ENCODE measurements at places on chromosomes 5 and 9.

DNA sequence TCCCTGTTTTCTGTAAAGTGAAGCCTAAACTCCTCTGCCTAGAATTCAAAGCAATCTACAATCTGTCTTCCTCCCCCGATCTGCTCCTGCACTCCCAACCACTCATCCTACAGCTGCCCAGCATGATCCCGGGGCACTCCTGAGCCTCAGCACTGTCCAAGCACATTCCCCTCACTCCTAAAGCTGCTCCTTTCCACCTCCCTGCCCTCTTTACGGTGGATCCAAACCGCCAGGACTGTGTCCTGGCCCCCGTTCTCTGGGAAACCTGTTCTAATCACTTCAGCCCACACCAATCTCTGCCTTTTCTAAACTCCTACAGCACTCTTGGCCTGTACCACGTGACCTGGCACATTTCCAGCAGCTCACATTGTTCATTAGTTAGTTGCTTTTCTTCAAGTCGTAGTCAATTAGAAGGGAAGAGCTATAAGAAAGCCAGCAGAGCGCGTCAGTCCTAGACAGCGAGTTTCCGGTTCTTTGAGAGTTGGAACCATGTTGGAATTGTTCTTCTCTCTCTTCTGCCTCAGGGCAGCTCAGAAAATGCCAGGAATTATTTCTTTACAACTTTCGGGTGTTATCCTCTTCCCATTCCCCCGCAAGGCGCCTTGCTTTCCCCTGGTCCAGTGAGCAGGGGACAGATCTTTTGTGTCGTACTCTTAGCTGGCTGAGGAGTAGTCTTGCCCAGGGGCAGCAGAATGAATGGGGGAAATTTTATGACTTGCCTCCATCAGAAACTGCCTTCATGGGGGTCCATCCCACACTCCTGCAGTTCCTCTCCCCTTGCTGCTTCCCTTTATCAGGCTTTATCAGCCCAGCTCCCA lies 60.7 kb downstream of the NRG2 start:
- no peak for DNase-seq

- peak; percentile 56 for DNase-seq
These were observed 66.5 kb upstream of the HSPA9 start for GRCh38 chr5:138641547-138642298.

GRCh38 chr9:120486347-120486746 lies 93.6 kb downstream of the CDK5RAP2 start:
- DNase-seq = no peak

DNA sequence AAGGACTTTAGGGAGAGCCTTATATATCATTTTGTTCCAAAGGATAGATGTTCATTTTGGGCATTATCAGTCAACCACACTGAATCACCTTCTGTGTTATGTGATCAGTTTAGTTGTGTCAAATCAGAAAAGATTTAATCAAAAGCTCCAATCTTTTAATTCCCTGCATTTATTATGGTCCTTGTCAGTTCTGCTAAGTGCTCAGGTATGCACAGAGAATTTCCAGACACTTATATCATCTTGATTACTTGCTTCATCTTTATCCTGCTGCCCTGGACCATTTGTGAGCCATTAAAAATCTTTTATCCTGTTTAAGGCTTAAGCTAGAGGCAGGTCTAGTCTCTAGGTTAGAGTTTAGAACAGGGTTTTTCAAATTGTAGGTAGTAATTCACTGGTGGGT lies 179.1 kb downstream of the CWC27 start:
- no peak for DNase-seq

DNA sequence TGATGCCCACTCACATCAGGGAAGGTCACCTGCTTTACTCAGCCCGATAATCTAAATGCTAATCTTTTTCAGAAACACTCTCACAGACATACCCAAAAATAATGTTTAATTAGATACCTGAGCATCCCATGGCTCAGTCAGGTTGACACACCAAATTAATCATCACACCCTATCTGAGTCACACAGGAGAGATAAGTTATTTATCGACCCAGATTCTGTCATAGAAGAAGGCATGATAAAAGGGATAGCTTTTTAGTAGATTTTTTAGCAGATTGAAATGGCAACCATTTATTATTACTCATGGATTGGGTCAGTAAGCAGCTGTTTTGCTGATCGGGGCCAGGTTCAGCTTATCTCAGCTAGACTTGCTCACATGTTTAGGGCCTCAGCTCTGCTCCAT lies 97.8 kb upstream of the TYRP1 start:
- no peak for DNase-seq

- DNase-seq = no peak
These were observed 26.3 kb upstream of the TTC1 start for GRCh38 chr5:159982421-159983173.

- DNase-seq = no peak
These were observed 184.5 kb upstream of the GNA14 start for GRCh38 chr9:77832639-77833038.

- no peak for DNase-seq
These were observed 17.8 kb upstream of the LRRC70 start for GRCh38 chr5:62560786-62561185.

DNA sequence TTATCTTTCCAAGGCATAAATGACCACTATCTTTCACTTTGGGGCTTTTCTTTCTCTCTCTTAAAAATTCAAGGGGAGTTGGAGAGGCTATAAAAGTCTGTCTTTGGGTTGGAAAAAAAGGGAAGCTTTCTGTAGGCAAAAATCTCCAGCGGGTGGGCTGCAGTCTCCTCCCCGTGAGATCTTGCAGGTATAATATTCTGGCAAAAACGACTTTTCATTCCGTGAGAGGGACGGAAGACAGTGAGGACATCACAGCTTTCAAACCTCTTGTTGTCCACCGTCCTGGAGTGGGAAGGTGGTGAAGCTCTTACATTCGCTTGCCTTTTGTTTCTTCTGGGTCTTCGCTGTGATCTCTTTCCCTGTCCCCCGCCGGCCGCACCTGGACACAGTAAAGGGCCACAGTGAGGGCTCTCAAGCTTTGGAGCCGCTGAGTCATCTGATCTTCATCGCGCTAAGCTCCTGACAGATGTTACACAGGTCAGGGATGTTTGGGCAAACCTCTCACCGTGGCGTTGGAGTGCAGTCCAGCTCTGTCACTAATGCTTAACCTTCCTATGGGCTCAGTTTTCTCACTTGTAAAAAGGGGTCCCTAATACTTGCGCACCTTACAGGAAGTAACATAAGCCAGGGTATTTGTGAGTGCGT lies 61.9 kb upstream of the MEGF10 start:
- DNase-seq = no peak

DNA sequence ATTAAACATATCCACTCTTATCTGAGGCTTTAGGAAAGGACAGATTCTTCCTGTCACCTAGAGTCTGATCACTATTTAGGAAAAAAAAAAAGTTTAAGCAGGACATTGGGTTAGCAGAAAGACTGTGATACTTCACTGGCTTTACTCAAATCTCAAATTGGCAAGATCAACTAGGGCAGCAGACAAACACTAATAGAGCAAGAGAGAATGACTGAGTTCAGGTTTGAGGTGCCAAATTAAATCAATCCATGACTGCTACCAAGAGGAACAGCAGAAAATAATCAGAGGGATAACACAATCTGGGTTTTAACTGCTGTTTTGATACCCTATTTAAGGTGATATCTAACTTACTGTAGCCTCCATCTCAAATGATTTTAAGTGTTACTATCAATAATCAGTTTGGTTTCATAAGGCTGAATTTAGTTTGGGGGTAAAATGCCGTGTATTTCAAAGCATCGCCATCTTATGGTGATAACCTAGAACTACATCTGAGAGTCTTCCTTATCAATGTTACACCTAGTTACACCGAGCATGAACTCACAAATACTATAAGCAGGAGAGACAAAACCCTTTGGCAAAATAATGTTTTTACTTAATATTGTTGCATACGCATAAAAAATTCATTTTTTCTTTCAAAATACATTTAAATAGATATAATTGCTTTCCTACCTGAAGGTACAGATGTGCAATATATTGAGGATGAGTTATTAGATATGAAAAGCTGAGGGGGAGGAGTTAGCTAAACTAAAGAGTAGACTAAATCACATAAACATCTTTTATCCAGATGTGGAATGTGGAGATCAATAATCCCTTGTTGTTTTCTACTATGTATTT lies 286.4 kb upstream of the CDH12 start:
- DNase-seq = peak; percentile 35

DNA sequence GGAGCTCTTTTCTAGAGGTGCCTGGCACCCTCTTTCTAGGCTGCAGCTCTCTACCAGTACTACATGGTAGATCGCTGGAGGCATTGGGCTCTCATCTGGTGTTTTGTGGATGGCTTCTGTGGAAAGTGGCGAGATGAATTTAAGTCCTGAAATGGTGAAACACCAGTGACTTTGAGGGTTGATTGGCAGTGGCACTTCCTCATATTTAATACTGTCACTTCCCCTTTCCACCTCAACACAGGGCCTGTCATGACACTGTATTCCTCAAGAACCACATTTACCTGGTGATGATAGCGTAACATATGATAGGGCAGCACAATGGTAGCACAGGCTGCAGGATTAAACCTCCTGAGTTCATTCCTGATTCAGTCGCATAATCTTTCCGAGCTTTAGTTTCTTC lies 132.1 kb downstream of the KDM4C start:
- no peak for DNase-seq

- DNase-seq = no peak
These were observed 40.2 kb downstream of the NSUN2 start for GRCh38 chr5:6592601-6593000.

DNA sequence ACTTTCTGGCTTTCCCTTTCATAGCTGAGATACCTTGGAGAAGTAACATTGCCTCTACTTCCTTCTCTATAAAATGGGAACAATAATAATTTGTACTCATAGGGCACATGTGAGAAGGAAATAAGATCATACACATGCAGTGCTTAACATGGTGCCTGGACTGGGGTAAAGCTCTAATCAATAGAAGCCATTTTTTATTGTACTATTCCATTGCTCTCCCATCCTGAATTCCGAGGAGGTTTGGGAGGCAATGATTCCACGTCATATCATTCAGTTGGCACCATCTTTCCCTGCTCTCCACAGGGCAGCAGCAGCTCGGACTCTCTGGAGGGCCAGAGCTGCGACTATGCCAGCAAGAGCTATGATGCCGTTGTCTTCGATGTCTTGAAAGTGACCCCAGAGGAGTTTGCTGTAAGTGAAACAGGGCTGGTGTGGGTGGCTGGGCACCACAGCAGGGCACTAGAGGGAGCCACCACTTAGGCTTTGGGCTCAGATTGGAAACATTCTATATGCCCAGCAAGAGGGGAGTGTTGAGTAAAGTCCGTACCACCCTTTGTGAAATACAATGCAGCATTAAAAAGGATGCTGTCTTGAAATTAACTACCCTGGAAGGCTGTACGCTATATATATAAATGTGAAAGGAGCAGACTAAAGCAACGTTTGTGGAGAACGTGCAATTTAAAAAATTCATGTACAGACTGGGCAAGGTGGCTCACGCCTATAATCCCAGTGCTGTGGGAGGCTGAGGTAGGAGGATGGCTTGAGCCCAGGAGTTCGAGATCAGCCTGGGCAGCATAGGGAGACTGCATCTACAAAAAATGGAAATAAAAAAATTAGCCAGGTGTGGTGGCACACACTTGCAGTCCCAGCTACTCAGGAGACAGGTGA lies 51.2 kb downstream of the RALGPS1 start:
- peak; percentile 51 for DNase-seq

Measured in RCC 7860 (cell line).